ENCODE measurements at places on chromosomes 5 and 9.

DNA sequence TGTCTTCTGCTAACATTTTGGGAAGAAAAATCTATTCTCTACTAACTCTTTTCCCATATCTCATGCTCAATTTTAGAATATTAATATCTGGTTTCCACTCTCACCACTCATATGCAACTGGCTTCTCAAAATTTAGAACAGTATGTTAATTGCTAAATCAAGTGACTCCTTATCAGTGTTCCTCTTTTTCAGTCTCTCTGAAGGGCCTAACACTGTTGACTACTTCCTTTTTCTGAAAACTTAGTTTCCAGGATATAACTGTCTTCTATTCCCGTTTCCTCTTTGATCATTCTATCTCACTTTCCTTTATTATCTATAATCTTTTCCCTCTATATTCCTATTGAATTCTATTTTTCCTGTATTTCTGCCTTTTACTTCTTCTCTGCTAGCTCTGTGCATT is 1717.2 kb upstream of the C9orf72 start:
- DNase-seq = no peak

DNA sequence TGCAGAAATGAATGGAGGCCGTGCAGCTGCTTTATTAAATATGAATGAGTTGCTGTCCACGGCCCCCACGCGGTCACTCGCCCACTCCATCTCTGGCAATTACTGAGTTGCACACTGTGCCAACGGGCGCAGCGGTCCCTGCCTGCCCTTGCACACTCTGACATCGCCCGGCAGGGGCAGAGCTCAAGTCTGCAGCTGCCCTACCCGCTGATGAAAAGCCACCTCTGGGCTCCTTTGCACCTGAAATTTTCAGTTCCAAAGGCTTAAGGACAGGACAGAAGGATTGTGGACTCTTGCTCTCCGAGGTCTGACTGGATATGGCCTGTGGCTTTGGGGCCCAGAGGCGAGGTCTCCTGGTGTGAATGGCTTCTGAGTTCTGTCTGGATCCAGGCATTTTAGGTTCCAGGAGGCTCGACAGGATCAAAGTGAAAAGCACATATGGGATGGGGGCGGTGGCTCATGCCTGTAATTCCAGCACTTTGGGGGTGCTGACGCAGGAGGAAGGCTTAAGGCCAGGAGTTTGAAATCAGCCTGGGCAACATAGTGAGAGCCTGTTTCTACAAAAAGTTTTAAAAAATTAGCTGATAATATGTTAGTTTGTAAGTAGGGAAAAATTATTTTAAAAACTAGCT is 201.8 kb downstream of the PAX5 start:
- DNase-seq = no peak

DNA sequence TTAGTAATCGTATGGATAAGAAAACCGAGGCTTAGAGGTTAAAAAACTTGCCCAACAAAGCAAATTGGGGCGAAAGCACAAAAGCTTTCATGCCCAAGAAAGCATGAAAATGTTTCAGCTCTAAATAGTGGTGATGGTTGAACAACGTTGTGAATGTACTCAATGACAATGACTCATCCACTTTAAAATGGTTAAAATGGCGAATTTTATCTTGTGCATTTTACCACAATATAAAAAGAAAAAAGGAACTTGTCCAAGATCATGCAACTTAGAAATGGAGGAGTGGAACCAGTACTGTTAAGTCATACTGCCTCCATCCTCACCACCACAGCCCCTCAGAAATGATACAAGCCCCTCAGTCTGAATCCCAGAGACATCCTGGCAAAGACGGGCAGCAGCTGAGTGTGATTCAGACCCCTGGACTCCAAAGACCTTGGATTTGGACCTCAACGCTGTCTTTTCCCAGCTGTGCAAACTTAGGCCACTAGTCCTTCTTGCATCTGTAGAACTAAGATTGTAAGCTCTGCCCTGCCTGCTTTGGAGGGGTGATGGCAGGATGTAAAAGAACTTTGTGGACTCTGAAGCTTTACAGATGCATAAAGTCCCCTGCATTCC is 158.4 kb downstream of the GABBR2 start:
- no peak for DNase-seq

DNA sequence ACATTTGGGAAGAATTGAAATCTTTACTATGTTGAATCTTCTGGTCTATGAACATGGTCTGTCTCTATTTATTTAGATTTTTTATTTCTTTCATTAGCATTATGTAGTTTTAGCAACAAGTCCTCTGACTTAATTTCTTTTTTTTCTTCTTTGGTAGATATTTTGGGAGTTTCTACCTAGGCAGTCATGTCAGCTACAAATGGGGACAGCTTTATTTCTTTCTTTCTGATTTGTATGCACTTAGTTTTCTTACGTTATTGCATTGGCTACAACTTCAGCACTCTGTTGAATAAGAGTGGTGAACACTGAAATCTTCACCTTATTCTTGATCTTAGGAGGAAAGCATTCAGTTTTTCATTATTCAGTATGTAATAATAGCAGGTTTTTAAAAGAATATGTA is 33.5 kb downstream of the SMC5 start:
- no peak for DNase-seq

- no peak for DNase-seq
These were observed 12.5 kb downstream of the ST8SIA4 start for GRCh38 chr5:100890461-100891008.

DNA sequence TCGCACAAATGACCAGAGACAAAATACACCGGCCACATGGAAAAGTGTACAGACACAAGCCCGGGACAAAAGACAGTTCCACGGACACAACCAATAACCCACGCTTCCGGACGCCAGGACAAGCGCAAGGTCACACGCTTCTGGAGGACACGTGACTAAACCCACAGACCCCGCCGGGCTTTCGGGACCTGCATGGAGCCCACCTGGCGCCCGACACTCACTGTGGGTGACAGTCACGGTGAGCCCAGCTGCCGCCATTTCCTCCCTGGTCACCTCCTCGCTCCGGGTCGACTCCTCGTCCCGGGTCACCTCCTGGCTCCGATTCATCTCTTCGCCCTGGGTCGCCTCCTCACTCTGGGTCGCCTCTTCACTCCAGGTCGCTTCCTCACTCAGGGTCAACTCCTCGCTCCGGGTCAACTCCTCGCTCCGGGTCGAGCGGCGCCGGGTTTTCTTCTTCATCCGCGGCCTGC is 470 bp downstream of the BAG1 start:
- DNase-seq = no peak

DNA sequence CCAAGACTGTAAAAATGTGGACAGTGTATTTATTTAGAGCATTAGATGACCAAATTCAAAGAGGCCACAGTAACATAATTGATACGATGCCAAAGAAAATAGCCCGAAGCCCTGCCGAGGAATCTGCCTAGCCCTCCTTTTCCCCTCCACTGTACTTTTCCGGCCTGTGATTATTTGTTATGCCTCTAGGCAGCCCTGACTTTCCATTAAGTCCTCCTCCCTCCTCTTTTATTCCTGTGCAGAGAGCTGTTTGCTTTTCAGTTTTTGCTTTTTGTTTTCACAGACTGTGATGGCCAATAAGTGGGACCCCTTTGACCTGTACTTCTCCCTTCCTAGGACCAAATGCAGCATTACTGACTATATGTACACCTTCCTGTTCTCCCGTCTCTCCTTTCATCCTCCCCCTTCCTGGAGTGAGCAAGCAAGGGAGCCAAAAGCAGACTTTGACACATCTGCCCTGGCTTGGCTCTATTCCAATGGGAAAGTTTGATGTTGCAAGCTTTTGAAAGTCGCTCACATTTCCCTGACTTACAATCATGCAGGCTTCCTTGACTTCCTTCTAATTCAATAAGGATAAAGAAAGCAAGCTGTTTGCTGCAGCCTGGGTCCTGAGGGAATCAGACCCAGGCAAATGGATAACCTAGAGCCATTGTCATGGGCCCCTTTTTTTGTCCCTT is 76.1 kb downstream of the NREP start:
- no peak for DNase-seq

DNA sequence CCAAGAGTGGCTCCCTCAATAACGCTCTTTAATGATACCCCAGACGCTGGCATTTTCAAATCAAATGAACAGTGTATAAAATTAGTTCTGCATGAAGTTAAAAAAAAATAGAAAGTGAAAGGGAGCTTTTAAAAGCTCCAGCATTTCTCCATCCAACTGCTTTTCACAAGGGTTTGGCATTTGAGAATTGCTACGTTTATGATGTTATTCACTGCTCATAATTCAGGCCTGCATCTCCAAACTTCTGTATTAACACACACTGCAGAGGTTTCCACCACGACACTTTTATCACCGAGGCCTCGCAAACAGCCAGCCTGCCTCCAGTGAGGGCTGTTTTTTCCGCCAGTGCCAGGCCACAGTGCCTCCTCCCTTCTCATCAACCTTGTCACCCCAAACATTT is 205.5 kb upstream of the EFNA5 start:
- no peak for DNase-seq

DNA sequence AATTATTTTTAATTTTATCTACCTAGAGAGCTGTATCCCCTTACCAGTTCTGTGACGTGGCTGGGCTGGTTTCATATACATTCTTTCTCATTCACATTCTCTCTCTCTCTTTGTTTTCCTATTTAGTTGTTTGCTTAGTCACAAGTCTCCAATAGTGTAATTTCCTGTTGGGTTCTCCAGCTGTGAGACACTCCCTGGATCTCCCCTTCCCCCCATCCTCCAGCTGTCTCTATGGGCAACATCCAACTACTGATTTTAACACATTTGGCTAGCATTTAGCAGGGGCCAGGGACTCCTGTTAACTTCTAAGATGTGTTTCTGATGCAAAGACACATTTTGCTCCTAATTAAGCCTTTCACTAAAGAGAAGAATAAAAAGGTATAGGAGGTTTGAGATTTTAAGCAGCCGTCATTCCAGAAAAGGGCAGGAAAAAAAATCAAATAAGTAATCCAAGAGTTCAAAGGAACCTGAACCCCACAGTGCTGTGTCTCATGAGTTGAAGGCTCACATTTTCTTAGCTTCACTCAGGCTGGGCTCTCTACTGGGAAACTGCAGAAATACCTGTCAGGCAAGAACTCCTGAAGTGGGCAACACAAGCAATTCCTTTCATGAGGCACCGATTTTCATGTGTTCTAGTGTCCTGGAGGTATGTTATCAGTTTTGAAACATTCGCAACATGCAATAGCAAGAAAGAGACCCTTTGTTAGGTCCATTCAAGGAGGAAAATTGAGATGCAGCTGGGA is 198.7 kb upstream of the C9orf72 start:
- no peak for DNase-seq

GRCh38 chr5:143833177-143833576 is 21.2 kb downstream of the HMHB1 start:
- no peak for DNase-seq

DNA sequence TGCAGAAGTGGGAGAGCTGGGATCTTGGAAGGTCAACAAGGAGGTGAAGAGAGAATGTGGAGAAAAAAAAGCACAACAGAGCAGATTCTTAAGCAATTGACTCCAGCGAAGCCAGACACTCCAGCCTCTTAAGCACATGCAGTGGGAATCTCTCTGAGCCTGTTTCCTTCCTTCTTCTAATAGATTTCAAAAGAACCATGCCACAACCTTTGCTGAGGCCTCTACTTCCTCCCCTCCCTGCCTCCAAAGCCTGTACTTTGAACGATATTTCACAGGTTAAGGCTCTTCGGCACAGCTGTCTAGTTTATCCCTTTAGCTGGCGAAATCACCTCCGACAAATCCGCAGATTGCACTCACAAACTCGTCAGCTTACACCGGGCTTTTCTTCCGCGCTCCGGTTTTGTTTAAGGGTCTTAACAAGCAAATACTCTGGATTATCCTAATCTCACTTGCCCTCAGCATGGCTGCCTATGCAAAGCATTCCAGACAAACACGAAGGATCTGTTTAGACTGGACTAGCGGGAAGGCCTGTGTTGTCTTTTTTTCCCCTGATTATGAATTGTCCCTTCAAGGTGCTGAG is 211.6 kb upstream of the PANK3 start:
- DNase-seq = no peak

DNA sequence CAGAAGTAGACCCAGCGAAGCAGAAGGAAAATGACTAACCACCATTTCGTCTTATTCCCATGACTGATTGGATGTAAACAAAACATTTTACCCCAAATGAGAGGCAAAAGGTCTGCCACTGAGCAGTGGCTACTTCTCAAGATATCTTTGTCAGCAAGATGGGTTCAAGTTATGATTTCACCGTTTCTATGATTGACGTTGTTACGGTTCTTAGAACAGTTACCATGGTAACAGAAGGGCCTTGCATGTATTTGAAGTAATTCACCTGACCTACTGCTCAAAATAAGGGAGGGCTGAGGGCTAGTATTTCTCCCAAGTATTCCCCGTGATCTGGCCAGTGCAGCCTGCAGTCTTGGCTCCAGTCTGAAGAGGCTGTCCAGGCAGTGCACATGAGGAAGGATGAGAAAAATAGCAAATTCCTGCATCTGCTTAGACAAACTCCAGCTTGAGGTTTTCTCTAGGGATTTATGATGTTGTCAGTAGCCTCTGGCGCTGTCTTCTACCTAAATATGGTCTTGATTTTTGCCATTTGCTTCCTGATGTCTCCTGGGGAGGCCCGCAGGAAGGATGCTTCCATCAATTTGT is 372.7 kb downstream of the TMEM38B start:
- no peak for DNase-seq

Data from stimulated activated CD8-positive, alpha-beta memory T cell treated with anti-CD3 and anti-CD28 coated beads, Interleukin-7, amount 100 ng/mL, for 1 hour (primary cell).